Spinal cord (tissue), 10 donors: ENCODE measurements at places on chromosomes 5 and 9. TPM values are rescaled to one million over a fixed set of nuclear protein-coding genes. Genes with fewer than 3 reads are reported as not detected.

Gene WDR38
- total RNA-seq = 0.59 TPM

- DNase-seq = peak; percentile 13
Measured at GRCh38 chr5:86127696-86128095, 490.0 kb upstream of the COX7C start.

Gene IL9
- total RNA-seq = not detected

Gene SUSD3
- 6.3 TPM for total RNA-seq

- DNase-seq = no peak
Measured at GRCh38 chr5:179139111-179139935, 79.2 kb downstream of the ZNF354C start.

- DNase-seq = no peak
Measured at GRCh38 chr5:160467555-160468362, 46.1 kb downstream of the PTTG1 start.

Gene CRB2
- 9.9 TPM for total RNA-seq

GRCh38 chr5:1134478-1134877 lies 22.6 kb upstream of the SLC12A7 start:
- DNase-seq = no peak

Gene EIF4EBP3
- 4.5 TPM for total RNA-seq

DNA sequence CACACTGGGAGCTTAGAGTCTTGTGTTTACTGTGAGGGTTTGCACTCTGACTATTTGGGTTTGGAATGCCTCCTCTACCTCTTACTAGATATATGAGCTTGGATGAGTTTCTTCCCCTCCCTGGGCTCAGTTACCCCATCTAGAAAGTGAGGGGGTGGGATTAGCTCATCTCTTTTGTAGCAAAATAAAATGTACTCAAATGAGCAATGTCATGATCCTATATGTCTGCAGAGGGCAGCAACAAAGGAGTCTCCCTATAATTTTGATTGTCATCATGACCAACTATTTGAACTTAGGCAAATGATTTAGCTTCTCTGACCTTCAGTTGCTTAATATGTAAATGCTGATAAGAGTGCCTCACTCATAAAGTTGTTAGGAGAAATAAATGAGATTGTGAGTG lies 109.0 kb downstream of the DPYSL3 start:
- DNase-seq = no peak

GRCh38 chr5:39220280-39221030 lies 1.1 kb upstream of the FYB1 start:
- no peak for DNase-seq

- DNase-seq = no peak
Measured at GRCh38 chr5:143699121-143699520, 112.8 kb upstream of the HMHB1 start.

DNA sequence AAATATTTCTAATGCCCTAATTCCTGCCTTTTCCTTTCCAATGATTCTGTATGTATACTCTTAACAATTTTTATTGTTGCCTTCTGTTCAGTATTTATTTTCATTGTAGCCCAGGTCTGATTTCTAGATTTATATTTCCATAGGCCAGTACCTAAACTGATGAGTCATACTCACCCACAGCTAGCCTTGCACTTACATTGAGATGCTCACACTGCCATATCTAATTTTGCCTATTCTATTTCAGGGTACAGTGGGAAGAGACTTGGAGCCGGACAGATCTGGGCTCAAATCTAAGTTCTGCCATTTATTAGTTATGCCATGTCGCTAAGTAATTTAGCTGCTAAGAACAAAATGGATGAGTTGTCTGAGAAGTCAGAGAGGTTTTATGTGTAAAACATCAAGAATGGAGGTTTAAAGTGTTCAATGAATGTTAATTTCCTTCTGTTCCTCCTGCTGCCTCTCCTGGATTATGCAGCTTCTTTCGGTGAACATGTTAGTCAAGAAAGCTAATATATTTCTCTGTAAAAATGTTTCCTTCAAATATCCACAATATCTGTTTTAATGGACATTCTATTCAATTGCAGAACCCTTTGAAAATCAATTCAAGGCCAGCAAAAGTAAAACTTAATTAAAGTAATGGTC lies 62.3 kb upstream of the CDK5RAP2 start:
- no peak for DNase-seq

Gene PLEKHG4B
- 4.2 TPM for total RNA-seq

GRCh38 chr5:88399561-88399960 lies 130.9 kb upstream of the TMEM161B start:
- peak; percentile 88 for DNase-seq

Gene PCDHA13
- total RNA-seq = 12.4 TPM

DNA sequence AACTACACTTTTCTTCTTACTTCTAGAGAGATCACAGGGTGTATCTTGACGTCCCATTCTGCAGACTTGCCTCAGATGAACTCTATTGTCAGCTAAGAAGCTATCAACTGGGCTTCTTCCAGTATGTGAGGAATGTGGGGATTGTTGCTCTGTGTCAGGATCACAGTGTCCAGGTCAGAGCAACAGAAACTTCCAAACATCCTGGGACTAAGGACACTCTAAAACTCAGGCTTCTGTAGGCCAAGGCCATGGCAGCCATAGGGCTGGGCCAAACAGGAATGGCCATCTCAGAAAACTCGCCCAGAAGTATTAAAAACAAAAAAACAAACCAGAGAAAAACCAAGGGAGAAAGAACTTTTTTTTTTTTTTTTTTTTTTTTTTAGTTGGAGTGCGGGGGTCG lies 210.0 kb upstream of the CLINT1 start:
- no peak for DNase-seq

DNA sequence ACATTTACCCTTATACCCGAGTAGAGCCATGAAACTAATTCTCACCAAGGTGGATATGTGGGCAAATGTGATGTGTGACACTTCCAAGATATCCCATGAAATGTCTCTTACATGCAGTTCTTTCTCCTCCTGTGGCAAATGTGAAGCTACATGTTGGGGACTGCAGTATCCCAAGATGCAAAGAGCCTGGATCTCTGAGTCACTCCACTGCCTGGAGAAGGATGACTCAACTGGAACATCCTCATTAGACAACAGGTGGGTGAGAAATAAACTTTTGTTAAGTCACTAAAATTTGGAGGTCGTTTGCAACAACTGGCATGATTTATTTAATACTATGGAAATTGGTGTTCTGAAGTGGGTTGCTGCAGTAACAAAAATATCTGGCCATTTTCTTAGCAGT lies 36.5 kb upstream of the TENT4A start:
- DNase-seq = no peak

DNA sequence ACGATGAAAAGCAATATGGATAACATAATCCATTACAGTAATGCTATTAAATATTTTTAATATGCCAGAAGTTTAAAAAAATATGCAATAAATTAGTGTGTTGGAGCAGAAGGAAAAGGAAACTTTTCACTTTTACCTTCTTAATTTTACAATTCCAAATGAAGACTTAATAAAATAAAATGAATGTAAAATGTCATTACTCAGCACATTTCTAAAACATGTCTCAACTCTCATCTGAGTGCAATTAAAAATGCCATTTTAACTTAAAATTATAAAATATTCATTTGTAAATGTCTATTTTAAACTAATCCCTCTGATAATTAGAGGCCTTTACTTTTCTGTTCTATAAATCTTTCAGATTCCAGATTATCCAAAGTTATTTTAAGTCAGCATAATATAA lies 733.4 kb downstream of the DNAH5 start:
- DNase-seq = no peak

Gene FANCG
- total RNA-seq = 30.1 TPM
